ENCODE measurements at places on chromosomes 5 and 9.

DNA sequence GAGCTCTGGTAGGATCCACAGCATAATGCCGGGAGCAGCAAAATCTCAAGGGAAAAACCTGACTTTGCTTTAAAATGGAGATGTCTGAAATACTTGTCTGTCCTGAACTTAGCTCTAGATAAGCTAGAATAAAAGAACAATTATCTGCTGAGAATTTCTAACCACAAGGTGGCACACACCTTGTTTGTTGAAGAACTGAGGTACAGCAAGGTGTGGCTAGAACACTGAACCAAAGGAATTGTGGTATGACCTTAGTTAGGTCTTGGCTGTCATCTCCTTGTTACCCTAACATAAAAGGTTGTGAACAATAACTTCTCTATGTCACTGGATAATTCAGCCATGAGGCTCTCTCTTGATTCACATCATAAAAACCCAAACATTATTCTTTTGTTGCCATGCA lies 72.3 kb upstream of the ANXA1 start:
- DNase-seq = no peak

DNA sequence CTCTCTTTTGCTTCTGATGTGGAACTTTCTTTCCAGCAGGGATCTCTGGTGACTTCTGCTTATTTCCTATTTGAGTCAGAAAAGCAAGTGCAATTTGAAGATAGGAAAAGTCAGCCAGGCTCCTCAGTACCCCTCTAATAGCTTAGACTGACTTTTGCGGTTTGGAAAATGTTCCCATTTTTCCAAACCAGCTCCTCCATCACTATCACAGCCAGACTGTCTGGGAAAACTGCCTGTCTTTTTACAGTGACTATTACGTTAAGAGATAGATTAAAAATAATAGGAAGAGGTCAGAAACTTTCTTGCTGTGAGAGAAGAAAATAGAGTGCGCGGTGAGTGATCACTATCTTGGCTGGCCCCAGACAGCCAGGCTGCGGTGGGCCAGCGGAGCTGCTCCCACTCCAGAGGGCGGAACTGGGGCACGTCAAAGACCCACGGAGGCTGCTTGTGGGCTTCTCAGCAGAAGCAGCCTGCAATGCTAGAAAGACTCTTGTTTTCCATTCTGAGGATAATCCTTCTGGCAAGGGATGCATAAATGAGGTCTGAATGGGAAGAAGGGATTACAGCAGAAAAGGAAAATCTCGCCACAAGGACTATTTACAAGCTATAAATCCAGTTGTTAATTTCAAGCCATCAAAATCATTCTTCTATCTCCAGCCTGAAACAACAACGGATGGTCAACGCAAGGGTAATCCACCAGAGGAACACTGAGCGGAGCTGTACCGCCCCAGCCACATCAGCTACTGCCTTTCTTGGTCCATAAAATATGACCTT lies 151.0 kb upstream of the MSX2 start:
- no peak for DNase-seq

DNA sequence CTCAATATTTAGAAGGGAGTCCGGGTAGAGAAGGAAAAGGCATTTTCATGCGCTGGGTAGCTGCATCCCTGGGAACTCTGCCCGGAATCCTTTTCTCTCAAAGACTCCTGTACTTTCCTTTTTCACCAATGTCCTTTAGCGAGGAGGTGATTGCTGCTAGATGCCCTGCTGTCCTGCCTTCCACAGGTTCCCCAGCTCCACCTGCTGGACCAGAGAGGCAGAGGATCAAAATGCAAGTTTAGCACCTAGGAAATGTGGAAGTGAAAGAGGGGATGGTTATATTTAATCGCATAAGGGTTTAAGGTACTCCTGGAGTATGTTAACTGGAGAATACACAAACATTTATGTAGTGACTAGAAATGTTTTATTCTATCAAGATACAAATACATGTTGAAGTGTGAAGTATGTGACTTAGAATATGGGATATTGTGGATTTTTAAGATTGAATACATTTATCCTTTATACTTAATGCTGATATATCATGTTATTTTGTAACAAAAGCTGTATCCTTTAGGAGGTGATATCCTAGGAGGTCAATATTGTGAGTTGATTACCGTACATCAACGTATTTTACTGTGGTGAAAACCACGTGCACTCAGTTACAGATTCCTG lies 145.7 kb downstream of the ARHGAP26 start:
- no peak for DNase-seq

GRCh38 chr5:86030753-86031152 lies 587.0 kb upstream of the COX7C start:
- DNase-seq = no peak

DNA sequence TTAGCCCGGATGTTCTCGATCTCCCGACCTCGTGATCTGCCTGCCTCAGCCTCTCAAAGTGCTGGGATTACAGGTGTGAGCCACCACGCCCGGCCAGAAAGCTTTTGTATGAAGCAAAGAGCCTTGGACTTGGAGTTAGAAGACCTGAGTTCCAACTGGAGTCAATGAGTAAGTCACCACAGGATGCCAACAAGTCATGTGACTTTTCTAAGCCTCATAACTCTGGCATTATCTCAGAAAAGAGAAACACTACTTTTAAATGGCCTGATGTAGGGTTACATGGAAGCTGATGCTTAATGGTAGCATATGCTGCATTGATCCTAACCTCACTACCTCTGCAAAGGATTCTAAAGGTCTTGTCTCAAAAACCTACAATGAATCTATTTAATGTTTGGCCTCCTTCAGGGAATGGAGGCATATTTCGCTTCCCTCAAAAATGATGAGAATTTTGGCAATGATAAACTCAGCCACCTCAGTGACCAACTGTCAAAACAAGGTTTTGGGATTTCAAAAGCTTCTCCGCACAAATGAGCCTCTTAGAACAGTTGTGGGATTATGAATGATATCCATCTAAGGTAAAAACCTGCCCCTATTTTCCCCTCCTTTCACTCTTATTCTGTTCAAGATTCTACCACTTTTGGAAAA lies 236.8 kb downstream of the ACTL7B start:
- no peak for DNase-seq

DNA sequence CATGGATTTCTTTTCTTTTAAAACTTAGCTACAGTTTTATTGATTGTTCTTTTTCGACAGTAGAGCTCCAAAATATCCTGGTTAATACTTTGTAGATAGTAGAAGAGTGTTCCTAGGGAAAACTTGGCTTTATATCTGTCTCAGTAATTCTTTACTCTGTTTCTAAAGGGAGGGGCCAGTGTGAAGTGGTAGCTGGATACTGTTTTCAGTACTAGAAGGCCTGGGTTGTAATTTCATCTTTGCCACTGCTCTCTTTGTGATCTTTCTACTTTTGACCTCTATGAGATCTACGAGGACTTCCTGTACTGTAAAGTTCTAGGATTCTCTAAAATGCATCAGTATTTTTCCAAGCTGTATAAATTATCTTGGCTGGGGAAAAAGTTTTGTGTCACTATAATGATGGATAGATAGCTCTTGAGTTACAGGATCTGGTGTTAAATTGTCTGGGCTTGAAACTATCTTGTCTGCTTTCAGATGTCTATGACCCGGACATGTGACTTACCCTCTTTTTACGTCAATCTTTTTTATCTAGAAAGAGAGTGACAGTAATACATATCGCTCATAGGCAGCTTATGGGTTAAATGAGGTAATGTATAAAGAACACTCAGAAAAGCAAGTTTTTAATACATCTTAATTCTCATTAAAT lies 53.6 kb downstream of the PRR16 start:
- DNase-seq = no peak

DNA sequence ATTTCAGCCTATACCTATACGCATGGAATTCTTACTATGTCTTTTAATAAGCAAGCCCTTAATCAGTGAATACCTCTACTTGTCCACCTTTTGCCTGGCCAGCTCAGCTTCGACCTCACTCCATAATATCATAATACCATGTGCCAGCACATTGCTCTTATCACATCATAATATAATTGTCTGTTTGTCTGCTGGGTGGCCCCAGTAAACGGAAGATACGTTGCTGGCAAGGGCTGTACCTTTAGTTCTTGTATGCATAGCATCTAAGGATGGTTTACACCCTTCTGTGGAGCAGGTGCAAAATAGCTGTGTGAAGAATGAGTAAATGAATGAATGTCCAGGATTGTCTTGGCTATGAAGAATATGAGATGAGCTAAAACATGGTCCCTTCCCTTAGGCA lies 29.9 kb downstream of the SV2C start:
- no peak for DNase-seq

DNA sequence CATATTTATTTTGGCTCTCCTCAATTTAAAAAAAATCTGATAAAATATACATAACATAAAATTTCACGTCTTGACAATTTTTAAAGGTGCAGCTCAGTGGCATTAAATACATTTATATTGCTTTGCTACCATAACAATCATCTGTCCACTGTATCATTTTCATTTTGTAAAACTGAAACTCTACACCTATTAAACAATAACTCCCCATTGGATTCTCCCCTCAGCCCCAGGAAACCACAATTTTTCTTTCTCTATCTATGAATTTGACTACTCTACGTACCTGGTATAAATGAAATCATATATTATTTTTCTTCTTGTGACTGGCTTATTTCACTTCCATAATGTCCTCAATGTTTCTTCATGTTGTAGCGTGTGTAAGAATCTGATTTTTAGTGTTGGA lies 563.5 kb downstream of the PRR16 start:
- DNase-seq = no peak

GRCh38 chr9:82776508-82776907 lies 286.4 kb downstream of the RASEF start:
- DNase-seq = no peak

- no peak for DNase-seq
These were observed 6.9 kb downstream of the IL17B start for GRCh38 chr5:149372076-149372795.

DNA sequence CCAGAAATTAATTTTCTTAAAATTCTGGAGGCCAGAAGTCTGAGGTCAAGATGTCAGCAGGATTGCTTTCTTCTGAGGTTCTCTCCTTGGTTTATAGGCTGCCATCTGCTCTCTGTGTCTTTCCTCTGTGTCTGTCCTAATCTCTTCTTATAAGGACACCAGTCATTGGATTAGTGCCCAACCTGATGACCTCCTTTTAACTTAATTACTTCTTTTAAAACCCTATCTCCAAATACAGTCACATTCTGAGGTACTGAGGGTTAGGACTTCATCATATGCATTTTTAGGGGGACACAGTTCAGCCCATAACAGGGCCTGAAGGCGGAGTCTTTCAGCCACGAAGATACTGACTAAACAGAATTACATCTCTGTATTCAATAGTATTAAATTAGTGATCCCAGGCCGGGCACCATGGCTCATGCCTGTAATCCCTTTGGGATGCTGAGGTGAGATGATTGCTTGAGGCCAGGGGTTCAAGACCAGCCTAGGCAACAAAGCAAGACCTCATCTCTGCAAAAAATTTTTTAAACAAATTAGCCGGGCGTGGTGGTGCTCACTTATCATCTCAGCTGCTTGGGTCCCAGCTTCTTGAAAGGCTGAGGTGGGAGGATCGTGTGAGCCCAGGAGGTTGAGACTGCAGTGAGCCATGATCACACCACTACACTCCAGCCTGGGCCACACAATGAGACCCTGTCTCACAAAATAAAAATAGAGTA lies 5.9 kb upstream of the RPS6 start:
- DNase-seq = no peak

GRCh38 chr9:120904978-120905301 lies 21.7 kb downstream of the TRAF1 start:
- DNase-seq = no peak

- no peak for DNase-seq
These were observed 26.9 kb downstream of the HMGCR start for GRCh38 chr5:75363726-75364495.

DNA sequence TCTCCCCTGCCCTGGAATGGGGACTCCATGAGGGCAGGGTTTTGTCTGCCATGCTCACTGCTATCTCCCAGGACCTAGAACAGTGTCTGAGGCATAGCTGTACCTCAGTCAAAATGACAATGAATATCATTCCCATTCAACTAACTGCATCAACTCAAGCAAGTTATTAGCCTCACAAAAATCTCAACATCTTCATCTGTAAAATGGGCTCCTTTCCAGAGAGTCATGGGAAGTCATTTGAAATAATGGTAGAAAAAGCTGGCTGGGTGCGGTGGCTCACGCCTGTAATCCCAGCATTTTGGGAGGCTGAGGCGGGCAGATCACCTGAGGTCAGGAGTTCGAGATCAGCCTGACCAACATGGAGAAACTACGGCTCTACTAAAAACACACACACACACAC lies 9.4 kb downstream of the SH2D3C start:
- DNase-seq = no peak

GRCh38 chr9:15136646-15137045 lies 170.4 kb downstream of the TTC39B start:
- no peak for DNase-seq

DNA sequence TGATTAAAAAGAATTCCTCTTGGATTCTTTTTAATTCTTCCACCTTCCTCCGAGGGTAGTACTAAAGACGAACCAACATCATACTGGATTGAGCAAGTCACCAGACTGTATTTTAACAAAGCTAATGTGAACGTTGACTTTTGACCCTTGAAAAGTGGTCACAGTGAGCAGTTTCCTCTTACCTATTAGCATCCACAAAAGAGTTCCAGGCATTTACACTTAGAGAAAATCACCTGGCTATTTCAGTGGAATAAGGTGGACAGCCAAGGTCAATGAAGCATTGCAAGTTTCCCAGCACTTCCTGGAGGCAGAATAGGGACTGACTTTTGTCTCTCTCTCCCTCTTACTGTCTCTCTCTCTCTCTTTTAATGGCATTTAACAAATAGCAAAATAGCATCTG lies 145.1 kb upstream of the DAB2 start:
- no peak for DNase-seq

GRCh38 chr5:166285361-166285760 lies 2006.1 kb upstream of the WWC1 start:
- DNase-seq = no peak

DNA sequence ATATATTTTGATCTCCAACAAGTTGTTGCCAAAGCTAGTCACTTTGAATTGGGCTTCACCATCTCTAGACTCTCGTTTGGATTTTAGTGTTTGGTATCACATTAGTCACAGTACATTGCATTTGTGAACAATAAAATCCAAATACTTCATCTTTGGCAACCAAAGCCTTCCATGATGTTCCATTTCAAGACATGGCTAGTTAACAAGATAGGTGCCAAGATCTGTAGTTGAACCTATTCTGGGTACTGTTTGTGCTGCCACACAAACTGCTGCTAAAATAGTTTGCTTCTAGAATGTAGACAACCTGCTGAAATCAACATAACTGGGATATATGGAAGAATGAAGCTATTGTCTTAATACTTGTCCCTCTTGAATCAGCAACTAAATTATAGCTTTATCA lies 207.5 kb downstream of the LRRC70 start:
- DNase-seq = no peak

GRCh38 chr5:27511061-27511460 lies 472.7 kb upstream of the CDH9 start:
- DNase-seq = no peak

- DNase-seq = no peak
These were observed 743.0 kb upstream of the NUDT12 start for GRCh38 chr5:104305602-104306001.

DNA sequence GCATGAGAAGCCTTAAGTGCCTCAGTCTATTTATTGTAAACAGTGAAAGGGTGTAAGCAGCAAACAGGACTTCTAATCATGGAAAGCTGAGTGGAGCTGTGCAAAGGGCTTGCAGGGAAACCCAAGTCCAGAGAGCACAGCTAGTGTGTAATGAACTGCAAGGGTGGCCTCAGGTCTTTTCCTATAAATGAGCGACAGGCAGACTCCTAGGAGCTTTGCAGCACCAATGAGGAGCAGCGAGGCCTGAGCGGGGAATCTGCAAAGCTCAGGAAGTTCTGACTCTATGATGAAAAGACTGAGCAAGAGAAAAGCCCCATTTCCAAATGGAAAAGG lies 250.1 kb upstream of the MAP3K1 start:
- DNase-seq = no peak
